NCI-H460 (cell line): ENCODE measurements at places on chromosomes 11 and 22. TPM values are rescaled to one million over a fixed set of nuclear protein-coding genes. Genes with fewer than 3 reads are reported as not detected.
A peak's percentile ranks its signal among the peaks of the same experiment; 100 is the strongest.

Gene MIAT
- total RNA-seq: 0.66 and 0.82 TPM in 2 replicates

Gene POU2F3
- total RNA-seq: not detected in 2 replicates

Gene ESAM
- 0.15 and 0.23 TPM in 2 replicates for total RNA-seq

Gene ARHGAP20
- total RNA-seq: 0.09 TPM in 1 of 2 replicates, not detected in the other

Gene OR10D3
- not detected in 2 replicates for total RNA-seq

Gene SLCO2B1
- total RNA-seq: 0.17 TPM in 1 of 2 replicates, not detected in the other

Gene SGSM1
- 0.26 and 1.1 TPM in 2 replicates for total RNA-seq

Gene GPR137
- 16.4 and 20.0 TPM in 2 replicates for total RNA-seq

Gene ELP4
- total RNA-seq: 18.5 and 21.6 TPM in 2 replicates

Gene SYT9
- not detected in 2 replicates for total RNA-seq

DNA sequence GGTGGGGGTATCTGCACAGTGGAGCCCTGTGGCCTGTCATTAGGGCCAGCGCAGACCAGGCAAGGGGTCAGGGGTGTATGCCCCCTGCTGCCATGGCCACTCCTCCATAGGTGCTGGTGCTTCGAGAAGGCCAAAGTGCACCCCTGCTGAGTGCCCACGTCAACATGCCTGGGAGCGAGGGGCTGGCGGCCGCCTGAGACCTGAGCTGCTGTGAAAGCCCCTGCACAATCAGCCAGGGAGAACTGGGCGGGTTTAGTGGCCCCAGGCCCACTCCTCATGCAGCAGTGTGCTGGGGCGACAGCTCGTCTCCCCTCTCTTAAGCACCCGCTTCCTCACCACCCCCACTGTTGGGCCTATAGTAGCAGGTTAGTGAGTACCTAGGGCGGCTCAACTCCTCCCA lies 14.0 kb downstream of the ZDHHC24 start:
- no peak for DNase-seq

DNA sequence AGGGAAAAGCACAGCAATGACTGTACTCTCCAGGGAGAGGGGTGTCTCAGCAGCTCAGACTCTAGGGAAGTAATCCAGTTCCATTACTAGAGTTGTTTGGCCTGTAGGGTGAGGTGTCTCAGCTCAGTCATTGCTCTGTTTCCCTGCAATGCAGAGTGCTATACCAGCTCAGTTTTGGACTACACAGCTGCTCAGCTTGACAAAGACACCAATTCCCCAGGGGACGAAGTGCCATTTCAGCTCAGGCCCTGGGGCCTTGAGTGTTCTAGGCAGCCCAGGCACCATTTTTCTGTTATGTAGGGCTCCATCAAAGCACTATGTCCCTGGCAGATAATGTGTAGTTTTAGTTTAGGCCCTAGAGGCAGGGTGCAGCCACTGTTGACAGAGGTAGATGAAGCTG lies 18.2 kb downstream of the CALCB start:
- DNase-seq: no peak

GRCh38 chr22:24753914-24754313 lies 20.6 kb downstream of the PIWIL3 start:
- no peak for DNase-seq

DNA sequence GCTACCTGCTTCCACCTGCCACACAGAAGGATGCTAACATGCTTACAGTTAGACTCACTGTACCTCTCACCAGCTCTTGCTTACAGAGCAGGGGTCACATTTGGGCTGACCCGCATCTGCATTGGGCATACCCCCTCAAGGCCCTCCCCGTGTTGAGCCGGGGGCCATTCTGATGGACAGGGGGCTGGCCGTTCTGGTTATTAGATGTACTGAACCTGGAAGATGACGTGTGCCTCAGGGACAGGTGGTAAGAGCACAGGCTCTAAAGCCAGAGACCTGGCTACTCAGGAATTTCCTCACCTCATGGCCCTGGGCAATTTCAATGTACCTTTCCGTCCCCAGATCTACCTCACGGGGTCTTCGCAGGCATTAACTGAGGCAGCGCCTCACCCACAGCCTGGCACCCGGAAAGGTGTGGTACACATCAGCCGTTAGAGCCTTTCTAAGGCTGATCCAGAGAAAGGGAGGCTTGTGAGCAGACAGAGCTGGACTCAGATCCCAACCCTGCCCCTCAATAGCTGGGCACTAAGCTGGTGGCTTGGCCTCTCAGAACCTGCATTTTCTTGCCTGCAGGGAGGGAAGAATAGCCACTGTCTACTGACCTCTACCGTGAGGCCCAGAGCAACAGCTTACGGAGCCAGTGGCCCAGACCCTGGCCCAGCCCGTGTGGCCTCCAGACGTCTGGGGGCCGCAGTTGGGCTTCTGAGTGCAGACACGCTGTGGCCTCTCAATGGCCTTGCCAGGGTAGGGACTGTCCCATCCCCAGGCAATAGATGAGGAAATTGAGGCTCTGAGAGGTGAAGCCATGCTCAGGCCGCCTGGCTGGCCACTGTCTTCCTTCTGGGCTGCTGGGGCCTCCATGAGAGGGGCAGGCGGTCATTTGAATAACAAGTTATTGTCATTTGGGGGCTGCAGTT lies 100.6 kb downstream of the MORC2 start:
- DNase-seq: no peak

- DNase-seq: no peak
Observed at GRCh38 chr11:97123237-97123636, 733.4 kb downstream of the JRKL start.

DNA sequence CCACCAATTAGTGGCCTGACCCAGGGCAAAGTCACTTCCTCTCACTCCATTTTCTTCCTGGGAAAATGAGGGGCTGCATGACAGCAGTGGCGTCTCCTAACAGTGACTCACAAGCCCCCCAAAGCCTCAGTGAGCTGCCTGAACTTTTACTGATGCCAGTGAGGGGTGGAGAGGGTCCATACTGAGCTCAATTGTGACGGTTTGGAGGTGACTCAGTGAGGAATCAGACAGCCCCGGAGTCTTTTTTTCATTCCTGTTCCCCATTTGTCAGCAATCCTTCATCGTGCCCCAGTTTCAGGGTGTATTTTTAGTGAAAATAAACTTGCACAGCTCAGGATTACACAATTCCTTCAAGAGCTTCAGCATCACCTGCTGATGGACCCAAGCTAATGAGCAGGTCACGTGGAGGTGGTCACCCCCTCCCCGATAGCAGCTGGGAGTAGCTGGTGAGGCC lies 30.1 kb upstream of the RASD2 start:
- no peak for DNase-seq

- no peak for DNase-seq
Observed at GRCh38 chr22:22978637-22979036, 91.0 kb downstream of the IGLL5 start.

- DNase-seq: no peak
Observed at GRCh38 chr22:34841911-34842310, 224.0 kb upstream of the ISX start.

- no peak for DNase-seq
Observed at GRCh38 chr11:12245091-12245490, 132.3 kb upstream of the PARVA start.

- DNase-seq: peak; percentile 38
Observed at GRCh38 chr11:19259487-19260345, 19.0 kb upstream of the E2F8 start.

DNA sequence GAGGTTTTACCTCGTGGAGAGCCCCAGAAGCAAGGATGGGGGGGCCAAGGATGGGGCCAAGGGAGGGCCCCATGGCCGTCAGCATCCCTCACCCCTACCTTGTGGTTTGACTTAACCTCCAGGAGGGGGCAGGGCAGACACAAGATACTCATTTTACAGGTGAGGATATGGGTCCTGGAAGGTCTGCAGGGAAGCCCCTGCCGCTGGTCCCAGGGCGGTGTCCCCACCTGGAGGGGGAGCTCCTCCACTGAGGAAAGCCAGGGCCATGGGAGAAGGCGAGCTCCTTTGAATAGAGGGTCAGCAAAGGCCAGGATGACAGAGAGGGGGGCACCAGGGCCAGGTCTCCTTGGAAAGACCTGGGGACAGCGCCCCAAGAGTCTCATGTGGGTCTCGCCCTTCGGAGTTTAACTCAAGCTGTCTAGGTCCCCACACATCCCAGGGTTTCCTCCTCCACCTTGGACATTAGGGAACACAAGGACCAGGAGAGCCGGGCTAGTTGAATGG lies 5.9 kb upstream of the ADORA2A start:
- no peak for DNase-seq

DNA sequence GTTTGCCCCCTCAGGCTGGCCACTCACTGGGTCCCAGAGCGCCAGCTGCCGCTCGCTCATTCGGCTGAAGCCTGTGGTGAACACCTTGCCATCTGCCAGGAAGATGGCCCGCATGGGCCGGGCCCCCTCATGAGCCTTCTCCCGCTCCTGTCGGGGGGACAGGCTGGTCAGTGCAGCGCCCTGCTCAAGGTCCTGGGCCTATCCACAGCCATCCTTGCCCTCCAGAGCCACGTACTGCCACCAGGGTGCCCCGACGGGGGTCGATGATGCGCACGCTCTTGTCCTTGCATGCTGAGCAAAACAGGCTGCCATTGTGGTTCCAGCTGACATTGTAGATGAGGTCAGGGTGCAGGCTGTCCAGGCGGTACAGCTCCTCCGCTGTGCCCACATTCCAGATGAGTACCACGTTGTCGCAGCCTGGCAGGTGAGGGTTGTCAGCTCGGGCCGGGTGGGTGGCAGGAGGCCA lies 2.1 kb downstream of the CORO1B start:
- no peak for DNase-seq

DNA sequence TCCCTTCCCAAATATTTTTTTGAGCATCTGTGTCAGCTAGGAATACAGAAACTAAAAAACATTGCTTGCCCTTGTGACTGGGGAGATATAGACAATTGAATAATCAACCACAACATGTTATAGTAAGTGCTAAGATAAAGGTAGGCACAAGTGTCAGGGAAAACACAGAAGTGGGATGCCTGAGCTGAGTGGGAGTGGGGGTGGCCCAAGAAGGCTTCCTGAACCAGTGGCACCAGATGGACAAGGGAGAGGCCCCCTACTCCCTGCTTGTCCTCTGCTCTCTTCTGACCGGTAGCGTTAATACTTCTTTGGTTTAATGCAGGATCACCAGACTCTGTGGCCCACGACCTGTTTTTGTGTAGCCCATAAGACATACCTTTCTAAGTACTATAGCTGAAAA lies 48.8 kb downstream of the PACS1 start:
- DNase-seq: no peak

- DNase-seq: no peak
Observed at GRCh38 chr22:38082986-38083710, 836 bp downstream of the SLC16A8 start.
